ENCODE measurements at places on chromosomes 12 and 14.

GRCh38 chr14:84074626-84075025 is 1455.3 kb upstream of the FLRT2 start:
- H3K4me1 ChIP-seq: no peaks in the 10 kb centered on the region
- no peaks in the 10 kb centered on the region for H3K36me3 ChIP-seq
- H3K4me3 ChIP-seq: no peak overlapping the region
- no peaks in the 10 kb centered on the region for H3K27me3 ChIP-seq

DNA sequence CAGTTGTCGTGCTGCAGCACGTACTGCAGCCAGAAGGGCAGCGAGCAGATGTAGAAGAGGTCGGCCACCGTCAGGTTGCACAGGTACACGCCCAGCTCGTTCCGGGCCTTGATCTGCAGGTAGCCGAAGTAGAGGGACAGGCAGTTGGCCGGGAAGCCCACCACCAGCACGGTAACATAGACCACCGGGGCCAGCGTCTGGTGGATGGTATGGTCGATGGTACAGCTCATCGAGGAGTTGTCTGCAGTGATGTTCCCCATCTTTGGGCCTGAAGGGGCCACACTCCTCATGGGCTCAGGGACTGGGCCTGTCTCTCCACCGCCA is 9.8 kb downstream of the GPR68 start:
- no peak overlapping the region for H3K4me3 ChIP-seq
- no peak overlapping the region for H3K27ac ChIP-seq
- H3K4me1 ChIP-seq: no peaks in the 10 kb centered on the region
- no peaks in the 10 kb centered on the region for H3K36me3 ChIP-seq

DNA sequence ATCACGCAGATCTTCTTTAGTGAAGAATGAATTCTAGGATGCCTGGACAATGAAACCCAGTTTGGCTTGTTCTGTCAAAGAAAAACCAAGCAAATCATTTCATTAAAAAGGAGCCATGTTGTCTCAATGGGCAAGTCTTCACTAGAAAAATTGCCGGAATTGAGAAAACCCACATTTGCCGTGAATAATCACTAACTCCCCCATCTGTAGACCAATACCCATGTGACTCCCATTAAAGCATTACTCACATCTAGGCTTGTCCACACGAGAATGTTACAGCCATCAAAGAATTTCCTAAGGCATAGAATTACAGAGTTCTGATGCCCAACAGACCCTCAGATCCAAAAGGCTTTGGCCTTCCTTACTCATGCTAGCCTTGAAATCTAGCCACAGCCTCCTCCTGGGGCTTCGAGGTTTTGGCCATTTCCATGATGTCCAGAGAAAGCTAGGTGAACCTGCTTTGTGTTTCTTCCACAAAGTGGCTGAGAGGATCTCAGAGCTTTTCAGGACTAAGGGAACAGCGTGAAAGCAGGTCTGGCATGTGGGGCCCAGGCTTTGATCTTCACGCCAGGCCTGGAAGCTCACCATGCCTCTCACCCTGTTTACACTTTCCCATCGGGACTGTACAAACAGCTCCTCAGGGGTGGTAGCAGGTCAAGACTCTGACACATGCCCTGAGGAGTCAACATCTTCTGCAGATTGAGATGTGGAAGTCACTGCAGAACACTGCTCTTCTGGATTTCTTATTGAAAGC is 12.1 kb downstream of the SLC7A8 start:
- H3K36me3 ChIP-seq: no peaks in the 10 kb centered on the region
- H3K4me3 ChIP-seq: no peak overlapping the region
- peaks cover under 1% of the 10 kb centered on the region for H3K4me1 ChIP-seq
- no peak overlapping the region for H3K27ac ChIP-seq

GRCh38 chr12:6262623-6263022 is 47.9 kb upstream of the PLEKHG6 start:
- no peak overlapping the region for H3K27ac ChIP-seq
- no peak for DNase-seq
- no peaks in the 10 kb centered on the region for H3K27me3 ChIP-seq
- H3K4me1 ChIP-seq: no peaks in the 10 kb centered on the region

GRCh38 chr12:101305794-101306193 is 25.9 kb downstream of the UTP20 start:
- peaks cover 16% of the 10 kb centered on the region for H3K36me3 ChIP-seq
- H3K27me3 ChIP-seq: no peaks in the 10 kb centered on the region
- H3K4me3 ChIP-seq: no peak overlapping the region
- DNase-seq: no peak

DNA sequence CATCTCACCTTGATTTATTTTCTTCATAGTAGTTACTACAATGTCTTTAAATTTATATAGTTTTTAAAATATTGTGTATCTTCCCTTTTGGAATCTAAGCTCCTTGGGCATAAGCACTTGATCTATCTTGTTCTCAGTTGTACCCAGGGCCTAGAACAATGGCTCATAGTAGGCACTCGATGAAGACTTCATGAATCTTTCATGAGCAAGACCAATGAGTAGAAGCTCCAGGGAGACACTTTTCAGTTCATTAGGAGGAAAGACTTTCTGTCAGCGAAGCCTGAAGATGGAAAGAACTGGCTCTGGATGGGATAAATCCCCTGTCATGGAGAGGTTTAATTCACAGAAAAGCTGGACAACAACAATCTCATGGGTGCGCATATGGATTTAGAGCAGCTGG is 140.2 kb upstream of the CRY1 start:
- no peak overlapping the region for H3K4me3 ChIP-seq
- H3K4me1 ChIP-seq: no peaks in the 10 kb centered on the region
- H3K27me3 ChIP-seq: no peaks in the 10 kb centered on the region

DNA sequence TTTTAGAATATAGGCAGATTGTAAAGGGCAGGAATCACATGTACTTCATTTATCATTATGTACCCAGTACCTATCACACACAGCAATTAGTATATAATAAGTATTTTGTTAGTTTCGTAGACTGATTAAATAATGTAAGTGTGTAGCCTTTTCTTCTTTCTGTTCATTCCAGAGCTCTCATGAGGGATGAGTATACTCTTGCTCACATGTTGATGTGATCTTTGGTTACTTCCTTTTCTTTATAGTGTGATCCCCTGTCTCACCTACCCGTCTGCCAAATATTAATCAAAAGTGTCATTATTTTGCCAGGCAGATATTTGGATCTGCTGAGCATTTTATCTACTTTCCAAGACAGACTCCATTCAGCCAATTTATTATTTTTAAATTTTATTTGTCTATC is 156.1 kb downstream of the PCNX1 start:
- DNase-seq: no peak
- H3K27me3 ChIP-seq: no peaks in the 10 kb centered on the region
- peaks cover 44% of the 10 kb centered on the region for H3K36me3 ChIP-seq
- H3K4me3 ChIP-seq: no peak overlapping the region

- peak; percentile 80 for DNase-seq
- no peaks in the 10 kb centered on the region for H3K4me1 ChIP-seq
- no peak overlapping the region for H3K27ac ChIP-seq
- H3K27me3 ChIP-seq: no peaks in the 10 kb centered on the region
- H3K36me3 ChIP-seq: peaks cover 100% of the 10 kb centered on the region
- no peak overlapping the region for H3K4me3 ChIP-seq
Measured at GRCh38 chr12:49043856-49044258, 16.7 kb downstream of the KMT2D start.

DNA sequence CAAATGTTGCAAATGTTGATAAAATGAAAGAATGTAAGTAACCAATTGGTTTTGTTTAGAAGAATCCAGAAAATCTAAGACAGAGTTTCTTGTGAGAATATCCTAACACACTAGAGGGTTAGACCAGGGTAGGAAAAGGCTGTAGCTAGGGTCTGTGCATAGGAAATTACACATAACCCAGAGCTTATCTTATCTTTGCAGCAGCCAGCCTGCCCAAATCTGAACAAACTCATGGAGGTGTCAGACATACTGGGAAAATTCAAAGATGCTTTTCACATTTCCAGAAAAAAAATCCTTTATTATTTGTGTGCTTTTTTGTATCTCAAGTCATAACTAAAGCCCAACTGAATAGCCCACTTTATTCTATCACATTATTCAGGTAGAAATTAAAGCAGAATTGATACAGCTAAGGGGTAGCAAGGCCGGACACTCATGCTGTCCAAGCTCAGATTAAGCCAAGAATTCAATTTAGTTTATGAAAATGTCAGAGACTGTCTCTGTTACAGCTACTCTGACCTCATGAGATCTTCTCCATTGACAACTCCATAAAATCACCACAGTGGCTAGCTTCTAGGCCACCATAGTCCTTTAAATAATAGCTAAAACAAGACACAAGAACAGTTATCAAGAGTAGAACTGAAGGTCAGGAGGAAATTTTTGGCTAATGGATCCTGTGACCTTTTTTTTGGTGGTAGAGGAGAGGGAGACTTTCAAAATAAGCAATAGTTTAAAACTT is 169.6 kb upstream of the RASSF8 start:
- no peak overlapping the region for H3K4me3 ChIP-seq
- no peaks in the 10 kb centered on the region for H3K36me3 ChIP-seq
- H3K27me3 ChIP-seq: no peaks in the 10 kb centered on the region
- no peaks in the 10 kb centered on the region for H3K4me1 ChIP-seq
- H3K27ac ChIP-seq: peak overlapping the region; percentile 3
- DNase-seq: no peak

DNA sequence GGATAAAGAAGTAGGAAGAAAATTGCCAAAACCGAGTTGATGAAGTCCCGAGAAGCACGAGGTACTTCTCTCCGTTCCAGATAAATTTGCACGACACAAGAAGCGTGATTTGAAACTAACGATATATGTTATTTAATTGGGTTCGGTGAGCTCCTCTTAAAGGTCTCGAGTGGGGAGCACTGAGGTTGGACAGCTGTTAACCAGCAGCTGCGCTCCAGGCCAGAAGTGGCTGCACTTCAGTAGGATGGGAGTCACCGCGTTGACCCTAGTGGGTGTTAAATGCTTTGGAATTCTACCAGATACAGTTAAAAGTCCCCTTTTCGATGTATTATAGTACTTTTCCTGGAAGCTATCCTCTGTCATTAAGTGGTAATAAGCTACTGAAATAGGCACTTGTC is 953 bp upstream of the DCAF5 start:
- H3K4me1 ChIP-seq: no peaks in the 10 kb centered on the region
- no peaks in the 10 kb centered on the region for H3K36me3 ChIP-seq
- no peaks in the 10 kb centered on the region for H3K27me3 ChIP-seq
- peak overlapping the region; percentile 96 for H3K27ac ChIP-seq
- H3K4me3 ChIP-seq: peak overlapping the region; percentile 89

DNA sequence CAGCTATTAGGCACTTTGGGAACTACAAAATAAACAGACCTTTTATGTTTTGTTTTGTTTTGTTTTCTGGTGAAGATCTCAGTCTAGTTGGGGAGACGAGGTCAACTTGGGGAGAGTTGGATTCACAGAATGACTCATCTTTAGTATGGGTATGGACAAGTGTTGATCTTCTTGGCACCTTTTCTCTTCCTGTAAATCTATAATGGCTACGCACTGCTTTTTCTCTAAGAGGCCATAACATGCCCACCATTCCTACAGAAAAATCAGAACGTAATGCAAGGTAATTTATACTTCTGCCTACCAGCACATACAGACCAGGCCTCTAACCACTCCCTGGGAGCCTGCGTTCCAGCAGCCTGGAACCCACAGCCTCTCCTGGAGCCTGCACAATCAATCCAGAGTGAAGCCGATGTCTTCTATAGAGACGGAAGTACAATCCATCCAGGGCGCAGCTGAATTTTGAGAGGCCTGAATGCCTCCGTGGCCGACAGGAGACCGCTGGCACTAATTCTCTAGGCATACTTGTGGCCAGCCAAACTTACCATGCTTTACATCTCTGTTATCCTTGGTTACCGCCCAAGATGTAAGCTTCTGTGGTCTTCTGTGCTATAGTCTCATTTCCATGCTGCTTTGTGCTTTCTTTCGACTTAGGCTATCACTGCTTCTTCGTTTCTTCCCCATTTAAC is 717 bp downstream of the PPHLN1 start:
- H3K4me1 ChIP-seq: peaks cover 21% of the 10 kb centered on the region
- DNase-seq: no peak
- peak overlapping the region; percentile 80 for H3K4me3 ChIP-seq
- no peaks in the 10 kb centered on the region for H3K27me3 ChIP-seq

GRCh38 chr14:44812672-44813071 is 149.1 kb downstream of the KLHL28 start:
- no peak overlapping the region for H3K4me3 ChIP-seq
- no peaks in the 10 kb centered on the region for H3K36me3 ChIP-seq
- H3K27ac ChIP-seq: no peak overlapping the region
- no peak for DNase-seq

GRCh38 chr12:130480887-130481286 is 143.2 kb downstream of the PIWIL1 start:
- H3K36me3 ChIP-seq: no peaks in the 10 kb centered on the region
- DNase-seq: no peak
- no peak overlapping the region for H3K27ac ChIP-seq
- peaks cover 26% of the 10 kb centered on the region for H3K27me3 ChIP-seq

- no peaks in the 10 kb centered on the region for H3K36me3 ChIP-seq
- no peak overlapping the region for H3K27ac ChIP-seq
- no peak for DNase-seq
- H3K4me1 ChIP-seq: peaks cover 22% of the 10 kb centered on the region
- H3K27me3 ChIP-seq: no peaks in the 10 kb centered on the region
Measured at GRCh38 chr14:89374908-89375307, 42.1 kb downstream of the FOXN3 start.

DNA sequence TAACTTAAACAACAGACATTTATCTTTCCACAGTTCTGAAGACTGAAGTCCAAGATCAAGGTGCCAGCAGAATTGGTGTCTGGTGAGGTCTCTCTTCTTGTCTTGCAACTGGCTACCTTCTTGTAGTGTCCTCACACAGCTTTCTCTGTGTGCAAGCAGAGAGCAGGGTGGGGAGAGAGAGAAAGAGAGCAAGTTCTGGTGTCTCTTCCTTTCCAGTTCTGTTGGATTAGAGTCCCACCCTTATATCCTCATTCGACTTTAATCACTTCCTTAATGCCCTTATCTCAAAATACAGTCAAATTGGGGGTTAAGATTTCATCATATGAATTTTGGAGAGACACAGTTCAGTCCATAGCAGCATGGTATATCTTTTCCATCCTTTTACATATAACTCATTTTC is 40.8 kb downstream of the DYRK2 start:
- H3K27me3 ChIP-seq: no peaks in the 10 kb centered on the region
- H3K4me1 ChIP-seq: no peaks in the 10 kb centered on the region
- DNase-seq: no peak
- H3K4me3 ChIP-seq: no peak overlapping the region
- H3K27ac ChIP-seq: no peak overlapping the region

DNA sequence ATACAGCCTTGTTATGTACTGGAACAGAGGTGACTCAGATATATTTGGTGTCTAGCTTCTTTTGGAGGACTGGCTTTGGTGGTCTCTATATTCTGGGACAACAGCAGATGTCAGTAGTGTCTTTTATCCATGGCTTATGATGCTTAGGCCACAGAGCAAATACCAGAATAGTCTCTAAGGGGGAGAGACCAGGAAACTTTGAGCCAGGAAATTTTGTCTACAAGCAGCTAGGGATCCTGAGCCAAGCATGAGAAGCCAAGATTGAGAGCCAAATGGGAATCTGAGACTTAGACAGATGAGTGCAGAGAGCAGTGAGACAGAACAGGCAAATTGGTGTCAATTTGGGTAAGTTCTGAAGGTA is 28.4 kb upstream of the PTPRR start:
- H3K4me1 ChIP-seq: no peaks in the 10 kb centered on the region
- H3K27me3 ChIP-seq: no peaks in the 10 kb centered on the region
- no peak overlapping the region for H3K27ac ChIP-seq
- H3K4me3 ChIP-seq: no peak overlapping the region
- no peaks in the 10 kb centered on the region for H3K36me3 ChIP-seq
- peak; percentile 63 for DNase-seq

Measured in sigmoid colon (tissue), 7 donors.